ENCODE measurements at places on chromosomes 2 and 18.

DNA sequence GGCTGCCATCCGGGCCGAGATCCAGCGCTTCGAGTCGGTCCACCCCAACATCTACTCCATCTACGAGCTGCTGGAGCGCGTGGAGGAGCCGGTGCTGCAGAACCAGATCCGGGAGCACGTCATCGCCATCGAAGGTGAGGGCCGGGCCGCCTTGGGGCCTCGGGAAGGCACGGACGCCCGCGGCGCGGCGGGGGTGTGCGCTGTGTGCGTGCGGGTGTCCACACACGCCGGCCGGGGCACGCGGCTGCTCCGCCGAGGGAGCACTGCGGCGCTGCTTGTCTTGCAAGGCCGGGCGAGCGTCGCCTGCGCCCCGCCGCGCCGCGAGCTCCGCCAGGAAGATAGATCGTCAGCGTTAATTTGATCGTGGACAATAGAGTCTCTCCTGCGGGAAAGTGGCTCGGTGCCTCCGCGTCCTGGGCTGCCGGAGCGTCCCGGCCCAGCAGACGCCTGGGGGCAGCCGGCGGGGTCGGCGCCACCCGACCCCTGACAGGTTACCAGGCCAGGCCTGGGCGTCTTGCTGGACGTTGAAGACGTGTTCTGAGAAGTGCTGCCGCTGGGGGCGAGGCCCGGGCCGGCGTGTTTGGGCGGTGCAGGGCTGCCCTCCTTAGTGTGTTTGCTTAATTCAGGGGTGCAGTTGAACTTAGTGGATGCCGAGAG lies 1.0 kb downstream of the AGAP1 start:
- DNase-seq: no peak

DNA sequence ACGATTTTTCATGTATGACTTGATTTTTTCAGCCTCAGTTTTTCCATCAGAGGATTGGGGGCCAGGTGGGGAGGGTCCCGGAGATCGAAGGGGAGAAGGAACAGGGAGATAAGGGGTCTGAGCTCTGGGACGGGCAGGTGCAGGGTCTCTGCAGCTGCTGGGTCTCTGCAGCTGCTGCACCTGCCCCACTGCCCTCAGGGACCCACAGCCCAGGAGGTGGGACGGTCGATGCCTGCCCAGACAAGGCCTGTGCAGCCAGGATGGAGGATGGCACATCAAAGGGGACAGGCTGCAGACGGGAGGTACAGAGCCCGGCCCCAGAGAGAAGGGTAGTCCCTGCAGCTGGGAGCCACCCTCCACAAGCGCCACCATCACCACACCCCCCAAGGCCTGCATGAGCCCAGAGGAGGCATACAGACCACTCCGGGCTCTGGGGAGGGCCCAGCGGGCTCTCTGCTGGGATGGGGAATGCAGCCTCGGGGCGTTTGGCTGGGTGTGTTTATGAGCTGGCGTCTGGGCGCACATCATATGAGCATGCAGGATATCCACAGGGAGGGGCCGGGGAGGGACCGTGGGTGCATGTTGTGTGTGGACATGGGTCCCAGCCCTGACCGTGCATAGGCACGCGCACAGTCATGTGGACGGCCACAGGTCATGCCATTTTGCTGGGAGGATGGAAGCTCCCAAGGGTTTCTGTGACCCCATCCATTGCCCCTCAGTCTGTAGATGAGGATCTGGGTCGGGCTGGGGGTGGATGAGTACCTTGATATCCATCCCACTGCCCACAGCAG lies 34.9 kb upstream of the GPC1 start:
- no peak for DNase-seq

DNA sequence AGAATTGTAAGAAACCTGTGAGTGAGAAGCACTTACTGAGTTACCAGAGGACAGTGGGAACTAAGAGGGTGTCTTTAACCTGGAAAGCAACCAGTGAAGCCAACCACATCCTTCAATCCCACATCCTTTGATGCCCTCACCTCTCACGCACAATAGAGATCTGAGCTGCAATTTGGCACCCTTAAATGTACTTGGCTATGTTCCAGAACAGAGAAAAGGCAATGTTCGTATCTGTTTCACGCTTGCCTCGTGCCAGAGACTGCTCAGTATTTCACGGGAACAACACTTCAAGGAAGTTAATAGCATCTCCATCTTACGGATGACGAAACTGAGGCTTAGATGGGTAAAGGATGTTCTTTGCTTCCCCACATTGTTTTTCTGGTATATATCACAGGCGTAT lies 167.4 kb downstream of the DPP10 start:
- no peak for DNase-seq

- DNase-seq: no peak
Measured at GRCh38 chr2:58896638-58897037, 655.5 kb upstream of the FANCL start.

GRCh38 chr2:16623031-16623430 lies 42.6 kb downstream of the CYRIA start:
- DNase-seq: no peak

GRCh38 chr18:80075940-80076339 lies 33.1 kb upstream of the ADNP2 start:
- DNase-seq: no peak

DNA sequence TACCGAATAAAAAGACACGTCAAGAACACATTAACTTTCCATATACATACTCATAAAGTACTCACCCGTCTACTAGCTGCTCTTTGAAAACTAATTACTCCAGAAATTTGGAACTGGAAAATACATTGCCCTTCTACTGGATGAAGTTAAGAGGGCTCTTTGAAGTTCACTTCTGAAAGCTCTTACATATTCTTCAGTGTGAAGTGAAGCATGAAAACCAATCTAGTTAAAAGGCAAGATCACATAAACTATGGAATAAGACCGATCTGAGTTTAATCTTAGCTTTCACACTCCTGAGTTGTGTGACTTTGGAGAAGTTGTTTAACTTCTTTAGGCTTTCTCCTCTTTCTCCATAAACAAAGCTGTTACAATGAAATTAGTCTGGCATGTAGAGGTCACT lies 38.5 kb downstream of the REV1 start:
- no peak for DNase-seq

- DNase-seq: no peak
Measured at GRCh38 chr2:133063775-133064174, 393.8 kb upstream of the LYPD1 start.

- no peak for DNase-seq
Measured at GRCh38 chr2:45105050-45105582, 95.9 kb upstream of the SIX2 start.

- DNase-seq: no peak
Measured at GRCh38 chr2:151475071-151475470, 65.4 kb downstream of the RIF1 start.

GRCh38 chr18:6327895-6328620 lies 86.7 kb downstream of the L3MBTL4 start:
- DNase-seq: no peak

GRCh38 chr2:77873506-77873905 lies 351.3 kb upstream of the LRRTM4 start:
- no peak for DNase-seq

DNA sequence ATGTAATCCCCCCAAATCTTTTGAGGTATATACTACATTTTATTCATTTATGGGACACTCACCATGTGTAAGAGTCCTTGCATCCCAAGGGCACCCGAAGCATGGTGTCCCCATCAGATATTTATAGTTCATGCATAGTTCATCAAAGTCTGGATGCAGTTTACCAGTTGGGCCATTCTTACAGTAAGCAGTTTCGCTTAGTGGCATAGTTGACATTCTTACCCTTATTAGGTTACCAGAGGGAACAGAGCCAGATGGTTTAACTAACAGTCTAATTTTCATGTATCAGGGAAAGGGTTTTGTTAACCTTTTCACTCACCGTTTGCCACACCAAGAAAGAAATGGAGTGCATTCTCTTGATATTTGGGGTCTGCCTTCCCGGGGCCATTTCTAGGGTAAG lies 7.1 kb downstream of the ZNF407 start:
- DNase-seq: no peak

- DNase-seq: no peak
Measured at GRCh38 chr2:35741556-35741955, 614.0 kb upstream of the CRIM1 start.

DNA sequence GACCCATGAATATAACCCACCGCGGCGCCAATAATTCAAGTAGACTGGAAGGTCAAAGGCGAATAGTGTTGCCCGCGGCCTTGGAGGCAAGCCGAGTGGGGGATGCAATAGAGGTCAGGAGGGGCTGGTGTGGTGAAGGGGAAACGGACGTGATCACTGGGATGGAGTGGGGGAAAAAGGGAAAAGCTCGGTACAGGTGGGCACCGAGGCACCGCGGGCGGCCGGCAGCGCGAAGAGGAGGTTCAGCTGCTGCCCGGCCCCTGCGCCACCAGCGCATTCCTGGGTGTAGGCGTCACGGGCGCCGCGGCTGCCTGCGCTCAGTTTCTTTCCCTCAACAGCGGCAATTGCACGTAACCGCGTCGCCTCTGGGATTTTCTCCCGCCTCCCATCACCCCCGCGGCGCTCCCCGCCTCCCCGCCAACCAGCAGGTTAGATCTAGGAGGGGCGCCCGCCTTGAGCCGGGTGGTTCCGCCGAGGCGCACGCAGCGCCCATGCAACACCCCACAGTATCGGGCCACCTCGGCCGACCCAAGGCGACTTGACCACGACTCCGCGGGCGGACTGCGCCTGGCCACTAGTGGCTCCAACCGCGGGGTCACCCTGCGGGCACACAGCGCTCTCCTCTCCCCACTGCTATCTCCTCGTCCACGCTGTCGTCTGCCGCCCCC lies 1.5 kb downstream of the RND3 start:
- DNase-seq: no peak

- DNase-seq: no peak
Measured at GRCh38 chr2:145190031-145190703, 670.2 kb upstream of the ZEB2 start.

DNA sequence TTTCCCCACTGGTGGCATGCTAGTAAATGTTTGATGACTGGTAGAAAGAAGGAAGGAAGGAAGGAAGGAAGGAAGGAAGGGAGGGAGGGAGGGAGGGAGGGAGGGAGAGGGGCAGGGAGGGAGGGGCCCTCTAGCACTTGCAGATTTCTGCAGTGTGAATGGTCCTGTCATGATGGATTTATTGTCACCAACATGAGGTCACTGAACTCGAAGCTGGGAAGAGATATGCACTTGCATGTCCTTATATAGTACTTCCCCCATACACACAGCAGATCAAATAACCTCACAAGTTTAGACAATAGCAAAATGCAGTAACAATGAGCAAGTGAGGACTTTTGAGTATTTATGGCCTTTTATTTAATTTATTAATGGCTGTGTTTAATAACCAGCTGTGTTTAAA lies 44.5 kb upstream of the CXCR4 start:
- DNase-seq: no peak
